Spleen (tissue), 13 donors: ENCODE measurements at places on chromosomes 12 and 14. TPM values are rescaled to one million over a fixed set of nuclear protein-coding genes. Genes with fewer than 3 reads are reported as not detected.

GPRC5D gene
- not detected for total RNA-seq

EPYC gene
- total RNA-seq = not detected

GDF3 gene
- not detected for total RNA-seq

RIPK3 gene
- 33.6 TPM for total RNA-seq

TDRD9 gene
- total RNA-seq = 8.8 TPM

PLEKHG7 gene
- total RNA-seq = 3.2 TPM

CCDC177 gene
- not detected for total RNA-seq

CEBPE gene
- total RNA-seq = 5.7 TPM

RNASE3 gene
- 24.0 TPM for total RNA-seq

ZDHHC22 gene
- not detected for total RNA-seq

PLA2G1B gene
- not detected for total RNA-seq

KRT71 gene
- not detected for total RNA-seq

DNA sequence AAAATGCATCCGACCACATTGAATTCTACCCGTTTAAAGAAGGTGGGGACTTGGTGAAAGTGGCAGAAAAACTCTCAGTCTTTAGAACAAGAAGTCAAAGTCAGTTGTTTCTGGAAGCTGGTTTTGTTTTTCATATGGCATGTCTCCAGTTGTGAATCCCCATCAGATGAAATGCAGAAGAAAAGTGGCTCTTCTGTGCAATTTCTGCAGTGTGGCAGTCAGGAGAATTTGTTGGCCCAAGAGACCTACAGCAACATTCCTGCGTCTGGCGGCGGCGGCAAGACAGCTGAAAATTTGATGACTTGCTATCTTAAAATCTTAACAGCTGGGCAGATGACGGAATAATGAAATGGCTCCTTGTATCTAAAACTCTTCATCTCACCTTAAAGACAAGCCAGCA is 201.5 kb downstream of the FOXN3 start:
- H3K4me3 ChIP-seq = no peak overlapping the region
- H3K27me3 ChIP-seq = no peaks in the 10 kb centered on the region
- no peak for DNase-seq
- H3K36me3 ChIP-seq = peaks cover 6% of the 10 kb centered on the region
- H3K27ac ChIP-seq = no peak overlapping the region

- H3K4me3 ChIP-seq = no peak overlapping the region
- H3K27me3 ChIP-seq = no peaks in the 10 kb centered on the region
- no peaks in the 10 kb centered on the region for H3K4me1 ChIP-seq
- H3K36me3 ChIP-seq = no peaks in the 10 kb centered on the region
- DNase-seq = no peak
Observed at GRCh38 chr12:65956056-65956738, 131.9 kb downstream of the HMGA2 start.

DNA sequence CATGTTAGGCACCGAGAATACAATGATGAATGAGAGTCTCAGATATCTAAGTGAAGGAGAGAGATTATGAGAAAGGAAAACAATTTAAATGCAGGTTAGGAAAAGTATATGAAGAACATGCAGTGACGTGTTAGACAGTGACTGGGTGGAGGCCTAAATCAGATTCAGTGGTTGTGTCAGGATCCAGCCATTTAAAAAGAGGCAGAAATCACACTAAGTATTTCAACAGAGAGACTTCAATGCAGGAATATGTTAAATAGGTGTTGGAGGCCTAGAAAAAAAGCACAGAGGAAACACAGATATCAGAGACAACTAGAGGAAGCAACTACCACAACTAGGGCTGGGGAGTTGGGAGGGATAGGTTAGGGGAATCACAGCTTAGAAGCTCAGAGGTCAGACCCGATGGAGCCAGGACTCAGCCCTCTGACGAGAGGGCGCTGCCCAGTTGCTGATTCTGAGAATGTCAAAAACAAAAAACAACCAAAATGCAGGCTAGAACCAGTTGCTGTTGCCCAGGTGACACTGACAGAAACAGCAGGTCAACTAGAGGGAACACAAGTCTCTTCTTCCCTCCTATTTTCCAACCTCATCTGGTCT is 3.0 kb upstream of the GARIN2 start:
- no peak overlapping the region for H3K27ac ChIP-seq
- no peaks in the 10 kb centered on the region for H3K36me3 ChIP-seq
- H3K4me3 ChIP-seq = no peak overlapping the region
- DNase-seq = no peak
- no peaks in the 10 kb centered on the region for H3K27me3 ChIP-seq

DNA sequence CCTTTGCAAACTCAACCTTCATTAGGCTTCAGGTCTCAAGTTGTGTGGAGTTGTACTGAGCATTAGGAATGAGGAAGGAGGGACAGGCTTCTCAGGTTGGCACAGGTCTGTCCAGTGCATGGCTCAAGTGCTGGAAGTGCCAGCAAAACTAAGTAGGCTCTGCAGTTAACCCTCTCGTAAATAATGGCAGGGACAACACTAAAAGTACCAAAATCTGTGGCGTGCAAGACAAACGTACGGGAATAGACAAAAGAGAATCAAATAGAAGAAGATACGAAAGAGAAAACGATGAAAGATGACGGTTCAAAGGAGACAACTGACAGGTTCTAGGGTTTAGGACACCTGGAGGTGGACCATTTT is 612 bp downstream of the TRAPPC6B start:
- no peaks in the 10 kb centered on the region for H3K27me3 ChIP-seq
- H3K4me1 ChIP-seq = peaks cover 26% of the 10 kb centered on the region
- H3K27ac ChIP-seq = peak overlapping the region; percentile 94
- peak overlapping the region; percentile 73 for H3K4me3 ChIP-seq

- H3K27ac ChIP-seq = no peak overlapping the region
- H3K4me1 ChIP-seq = no peaks in the 10 kb centered on the region
- no peak overlapping the region for H3K4me3 ChIP-seq
- H3K36me3 ChIP-seq = no peaks in the 10 kb centered on the region
Observed at GRCh38 chr12:28552251-28552970, 362.2 kb downstream of the CCDC91 start.

DNA sequence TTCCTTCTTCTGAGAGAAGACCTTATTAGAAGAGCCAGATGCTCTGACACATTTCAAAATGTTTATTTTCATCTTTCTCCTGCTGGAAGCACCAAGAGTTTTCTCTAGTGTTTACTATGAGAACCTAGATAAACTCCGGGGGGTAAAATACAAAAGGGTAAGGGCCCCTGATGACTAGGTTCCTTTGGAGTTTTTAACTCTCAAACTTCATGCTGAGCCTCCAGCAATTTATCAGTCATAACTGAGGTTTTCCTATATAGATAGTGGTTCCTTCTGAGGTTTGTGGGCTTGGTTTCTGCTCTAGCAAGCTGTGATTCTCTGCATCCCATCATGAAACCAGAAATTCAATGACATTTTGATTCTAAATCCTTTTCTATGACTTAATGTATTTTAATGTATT is 210.9 kb downstream of the LRFN5 start:
- no peaks in the 10 kb centered on the region for H3K27me3 ChIP-seq
- no peak overlapping the region for H3K4me3 ChIP-seq

DNA sequence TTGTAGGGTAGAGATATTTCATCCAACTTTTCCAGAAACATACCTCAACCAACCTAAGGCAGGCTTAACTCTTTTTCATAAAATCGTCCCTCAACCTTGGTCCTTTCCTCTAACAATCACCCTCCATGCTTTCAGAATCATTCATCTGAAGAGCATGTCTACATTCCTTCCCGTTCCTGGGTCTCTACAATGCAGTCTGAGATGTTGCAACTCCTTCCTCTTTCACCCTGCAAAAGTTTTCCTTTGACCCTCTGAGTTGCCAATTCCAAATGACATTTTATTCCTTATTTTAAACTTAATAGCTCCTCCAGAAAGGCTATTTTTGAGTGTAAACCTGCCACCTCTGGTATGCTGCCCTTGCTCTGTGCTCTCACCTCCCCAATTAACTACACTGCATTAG is 16.7 kb downstream of the SLC7A7 start:
- H3K27me3 ChIP-seq = no peaks in the 10 kb centered on the region
- H3K27ac ChIP-seq = no peak overlapping the region
- DNase-seq = no peak
- no peak overlapping the region for H3K4me3 ChIP-seq
- H3K4me1 ChIP-seq = peaks cover 37% of the 10 kb centered on the region

DNA sequence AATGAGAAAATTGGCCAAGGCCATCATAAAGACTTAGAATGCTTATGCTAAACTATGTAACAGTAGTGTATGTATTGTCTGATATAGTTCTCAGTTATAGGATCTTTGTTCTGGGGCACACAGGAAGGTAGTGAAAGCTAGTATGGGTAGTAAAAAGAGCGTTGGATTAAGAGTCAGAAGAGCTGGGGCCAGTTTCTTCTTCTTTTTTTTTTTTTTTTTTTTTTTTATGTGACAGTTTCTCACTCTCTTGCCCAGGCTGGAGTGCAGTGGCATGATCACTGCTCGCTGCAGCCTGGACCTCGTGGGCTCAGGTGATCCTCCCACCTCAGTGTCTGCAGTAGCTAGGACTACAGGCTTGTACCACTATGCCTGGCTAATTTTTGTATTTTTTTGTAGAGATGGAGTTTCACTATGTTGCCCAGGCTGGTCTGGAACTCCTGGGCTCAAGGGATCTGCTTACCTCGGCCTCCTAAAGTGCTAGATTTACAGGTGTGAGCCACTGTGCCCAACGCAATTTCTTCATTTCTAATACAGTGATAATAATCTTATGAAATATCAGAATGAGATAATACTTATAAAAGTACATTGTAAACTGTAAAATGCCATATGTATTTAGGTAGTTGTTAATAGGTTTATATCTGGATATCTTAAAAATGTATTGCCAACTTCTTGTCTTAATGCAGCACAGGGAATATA is 7.4 kb downstream of the MDM2 start:
- no peak overlapping the region for H3K4me3 ChIP-seq
- no peaks in the 10 kb centered on the region for H3K27me3 ChIP-seq
- DNase-seq = no peak
- peaks cover 9% of the 10 kb centered on the region for H3K4me1 ChIP-seq
- H3K27ac ChIP-seq = no peak overlapping the region

- no peaks in the 10 kb centered on the region for H3K4me1 ChIP-seq
- DNase-seq = peak; percentile 93
- no peaks in the 10 kb centered on the region for H3K27me3 ChIP-seq
- peak overlapping the region; percentile 47 for H3K27ac ChIP-seq
Observed at GRCh38 chr14:53217316-53217994, 64.3 kb upstream of the DDHD1 start.

GRCh38 chr12:52211716-52212585 is 20.1 kb upstream of the KRT80 start:
- H3K4me3 ChIP-seq = no peak overlapping the region
- no peaks in the 10 kb centered on the region for H3K36me3 ChIP-seq
- DNase-seq = peak; percentile 47
- H3K27ac ChIP-seq = no peak overlapping the region
- no peaks in the 10 kb centered on the region for H3K27me3 ChIP-seq

DNA sequence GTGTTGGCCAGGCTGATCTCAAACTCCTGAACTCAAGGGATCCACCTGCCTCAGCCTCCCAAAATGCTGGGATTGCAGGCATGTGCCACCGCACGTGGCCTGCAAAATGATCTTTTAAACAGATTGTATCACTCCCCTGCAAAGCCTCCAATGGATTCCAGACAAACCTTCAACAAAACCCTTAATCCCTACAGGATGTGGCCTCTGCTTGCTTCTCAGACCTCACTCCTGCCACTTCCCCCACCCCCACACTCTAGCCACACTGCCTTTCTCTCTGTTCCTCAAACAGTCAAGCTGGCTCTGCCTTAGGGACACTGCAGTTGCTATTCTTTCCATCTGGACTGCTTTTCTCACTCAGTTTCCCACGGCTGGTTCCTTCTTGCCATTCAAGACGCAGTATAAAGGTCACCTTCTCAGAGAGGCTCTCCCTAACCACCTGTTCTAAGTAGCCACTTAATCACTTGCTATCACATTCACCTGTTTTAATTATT is 47.3 kb upstream of the TMED10 start:
- H3K4me3 ChIP-seq = no peak overlapping the region
- no peak for DNase-seq
- no peaks in the 10 kb centered on the region for H3K27me3 ChIP-seq
- H3K27ac ChIP-seq = peak overlapping the region; percentile 7
- no peaks in the 10 kb centered on the region for H3K36me3 ChIP-seq

- H3K36me3 ChIP-seq = no peaks in the 10 kb centered on the region
- H3K4me1 ChIP-seq = no peaks in the 10 kb centered on the region
- DNase-seq = no peak
- H3K27me3 ChIP-seq = no peaks in the 10 kb centered on the region
Observed at GRCh38 chr14:89849931-89850330, 104.6 kb downstream of the EFCAB11 start.

GRCh38 chr14:103298620-103299019 is 35.4 kb upstream of the EIF5 start:
- H3K27ac ChIP-seq = no peak overlapping the region
- no peak overlapping the region for H3K4me3 ChIP-seq
- H3K4me1 ChIP-seq = no peaks in the 10 kb centered on the region
- DNase-seq = peak; percentile 10

GRCh38 chr14:105051182-105052109 is 13.8 kb downstream of the GPR132 start:
- H3K36me3 ChIP-seq = peaks cover 53% of the 10 kb centered on the region
- no peak overlapping the region for H3K27ac ChIP-seq
- H3K4me1 ChIP-seq = peaks cover 3% of the 10 kb centered on the region
- no peak overlapping the region for H3K4me3 ChIP-seq
- peak; percentile 70 for DNase-seq

DNA sequence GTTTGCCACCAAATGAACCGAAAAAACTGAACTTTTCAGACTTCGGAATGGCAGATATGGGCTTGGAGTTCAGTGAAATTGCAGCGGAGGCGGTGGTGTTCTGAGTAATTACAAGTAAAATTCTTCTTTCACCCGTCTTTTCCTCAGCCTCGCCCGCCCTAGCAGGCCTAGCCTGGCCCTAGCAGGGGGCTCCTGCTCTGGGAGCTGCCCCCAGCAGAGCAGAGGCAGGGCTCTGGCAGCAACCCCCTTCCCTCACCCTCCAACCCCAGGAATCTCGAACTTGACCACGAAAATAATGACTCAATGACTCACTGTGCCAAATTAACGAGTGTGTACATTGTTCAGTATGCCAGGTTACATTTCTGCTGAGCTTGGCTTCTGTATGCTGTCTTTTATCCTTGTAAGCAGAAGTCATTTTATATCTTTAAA is 1.1 kb downstream of the PAPLN start:
- peak overlapping the region; percentile 68 for H3K27ac ChIP-seq
- peaks cover 40% of the 10 kb centered on the region for H3K4me1 ChIP-seq
- DNase-seq = no peak

DNA sequence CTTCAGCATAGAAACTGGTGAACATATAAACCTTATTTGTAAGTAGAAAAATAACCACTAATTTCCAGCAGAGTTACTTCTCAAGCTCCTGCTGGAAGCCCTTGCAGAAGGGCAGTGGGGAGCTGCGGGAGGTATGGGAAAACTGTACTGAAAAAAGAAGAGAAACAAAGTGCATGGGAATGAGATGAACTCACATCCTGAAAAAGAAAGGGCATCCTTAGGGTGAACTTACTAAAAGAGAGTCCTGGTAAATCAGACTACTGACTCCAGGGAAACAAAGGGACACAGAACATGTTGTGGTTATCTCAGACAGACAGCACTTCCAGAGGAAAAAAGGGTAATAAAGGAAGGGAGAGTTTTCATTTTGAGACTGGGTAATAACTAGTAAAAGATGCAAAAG is 515.1 kb downstream of the RPL10L start:
- H3K27ac ChIP-seq = no peak overlapping the region
- no peak overlapping the region for H3K4me3 ChIP-seq
- H3K36me3 ChIP-seq = no peaks in the 10 kb centered on the region
- no peaks in the 10 kb centered on the region for H3K4me1 ChIP-seq
